ENCODE measurements at places on chromosomes 6 and 20.

DNA sequence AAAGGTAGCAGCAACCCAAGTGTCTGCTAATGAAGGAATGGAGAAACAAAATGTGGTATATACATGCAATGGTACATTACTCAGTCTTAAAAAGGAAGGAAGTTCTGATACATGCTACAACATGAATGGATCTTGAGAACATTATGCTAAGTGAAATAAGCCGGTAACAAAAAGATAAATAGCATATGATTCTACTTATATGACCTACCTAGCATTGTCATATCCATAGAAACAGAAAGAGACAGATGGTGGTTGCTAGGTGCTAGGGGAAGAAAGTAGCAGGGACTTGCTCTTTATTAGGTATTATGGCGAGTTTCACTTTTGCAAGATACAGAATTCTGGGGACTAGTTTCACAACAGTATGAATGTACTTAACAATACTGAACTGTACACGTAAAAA, 46.6 kb downstream of the UBR2 start:
- DNase-seq = no peak

- no peak for DNase-seq
Measured at GRCh38 chr6:51494342-51494741, 593.1 kb downstream of the PKHD1 start.

GRCh38 chr20:17407550-17407949, 123.6 kb downstream of the BFSP1 start:
- DNase-seq = no peak

DNA sequence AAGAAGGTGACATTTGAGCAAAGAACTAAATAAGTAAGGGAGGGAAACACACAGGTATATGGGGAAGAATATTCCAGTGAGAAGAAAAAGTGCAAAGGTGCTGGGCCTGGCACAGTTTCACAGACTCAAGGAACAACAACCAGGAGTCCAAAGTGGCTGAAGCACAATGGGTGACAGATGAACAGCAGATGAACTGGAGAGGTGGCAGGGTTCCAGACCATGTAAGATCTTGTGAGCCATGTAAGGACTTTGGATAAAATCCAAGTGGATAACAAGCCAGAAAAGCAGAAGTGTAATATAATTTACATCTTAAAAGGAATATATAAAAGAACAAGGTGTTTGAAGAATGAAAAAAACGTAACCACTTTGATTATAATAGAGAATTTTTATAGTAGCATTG, 87.9 kb downstream of the MMS22L start:
- DNase-seq = no peak

GRCh38 chr6:137800762-137801161, 66.3 kb upstream of the TNFAIP3 start:
- no peak for DNase-seq

GRCh38 chr6:148445116-148445515, 102.5 kb downstream of the SASH1 start:
- DNase-seq = no peak

DNA sequence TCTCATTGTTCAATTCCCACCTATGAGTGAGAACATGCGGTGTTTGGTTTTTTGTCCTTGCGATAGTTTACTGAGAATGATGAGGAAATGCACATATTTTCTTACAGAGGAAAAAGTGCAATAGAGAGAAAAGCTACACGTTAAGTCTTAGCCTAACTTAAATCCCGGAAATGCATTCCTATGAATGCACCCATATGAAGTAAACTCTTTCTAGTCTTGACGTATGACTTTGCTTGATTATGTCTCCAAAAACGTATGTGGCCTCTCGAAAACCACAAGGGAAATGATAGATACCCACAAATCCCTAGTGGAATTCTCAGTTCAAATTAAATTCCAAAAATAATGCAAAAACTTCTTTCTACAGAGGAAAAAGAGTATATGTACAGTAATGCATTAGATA, 90.7 kb upstream of the SASH1 start:
- no peak for DNase-seq

- DNase-seq = no peak
Measured at GRCh38 chr6:36862848-36863382, 11.7 kb downstream of the PPIL1 start.

- no peak for DNase-seq
Measured at GRCh38 chr6:11092668-11093375, 812 bp upstream of the SMIM13 start.

DNA sequence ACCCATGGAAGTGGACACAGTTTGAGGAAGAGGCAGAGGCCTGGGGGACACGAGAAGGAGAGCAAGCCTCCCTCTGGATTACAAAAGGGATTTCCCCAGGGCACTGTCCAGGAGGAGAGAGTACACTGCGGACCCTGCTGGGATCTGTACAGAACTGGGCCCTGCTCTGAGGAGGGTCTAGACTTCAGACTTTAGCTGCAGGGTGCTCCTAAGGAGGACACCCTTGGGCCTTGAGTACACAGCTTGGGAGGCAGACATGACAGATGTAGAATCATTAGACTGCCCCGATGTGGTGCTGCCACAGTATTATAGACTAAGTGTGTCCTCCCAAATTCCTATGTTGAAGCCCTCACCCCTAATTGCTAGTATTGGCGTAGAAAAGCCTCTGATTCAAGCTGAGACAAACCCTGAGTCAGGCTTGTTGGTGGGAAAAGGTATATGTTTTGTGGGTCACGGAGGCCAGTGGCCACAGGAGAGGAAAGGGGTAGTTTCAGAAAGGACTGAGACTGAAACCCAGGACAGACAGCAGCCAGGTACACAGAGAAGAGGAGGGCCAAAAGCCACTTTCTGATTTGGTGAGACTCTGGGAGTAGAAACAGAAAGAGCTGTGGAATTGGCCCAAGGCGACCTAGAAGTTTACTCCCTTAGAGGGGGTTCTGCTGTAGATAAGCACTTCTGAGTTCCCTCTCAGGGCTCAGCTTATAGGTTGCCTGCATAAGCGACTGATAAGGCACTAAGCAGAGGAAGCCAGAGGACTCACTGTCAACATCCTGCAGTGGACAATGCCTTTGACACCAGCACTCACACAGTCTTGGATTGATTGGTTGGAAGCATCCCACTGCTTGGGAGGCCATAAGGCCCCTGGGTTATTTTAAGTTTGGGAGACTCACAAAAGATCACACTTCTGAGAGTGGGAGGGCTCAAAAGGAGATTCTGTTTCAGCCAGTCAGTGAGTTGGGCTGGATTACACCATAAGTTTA, 16.5 kb upstream of the SH3BGRL2 start:
- DNase-seq = no peak

GRCh38 chr6:169847141-169847674, 95.8 kb downstream of the ERMARD start:
- no peak for DNase-seq

DNA sequence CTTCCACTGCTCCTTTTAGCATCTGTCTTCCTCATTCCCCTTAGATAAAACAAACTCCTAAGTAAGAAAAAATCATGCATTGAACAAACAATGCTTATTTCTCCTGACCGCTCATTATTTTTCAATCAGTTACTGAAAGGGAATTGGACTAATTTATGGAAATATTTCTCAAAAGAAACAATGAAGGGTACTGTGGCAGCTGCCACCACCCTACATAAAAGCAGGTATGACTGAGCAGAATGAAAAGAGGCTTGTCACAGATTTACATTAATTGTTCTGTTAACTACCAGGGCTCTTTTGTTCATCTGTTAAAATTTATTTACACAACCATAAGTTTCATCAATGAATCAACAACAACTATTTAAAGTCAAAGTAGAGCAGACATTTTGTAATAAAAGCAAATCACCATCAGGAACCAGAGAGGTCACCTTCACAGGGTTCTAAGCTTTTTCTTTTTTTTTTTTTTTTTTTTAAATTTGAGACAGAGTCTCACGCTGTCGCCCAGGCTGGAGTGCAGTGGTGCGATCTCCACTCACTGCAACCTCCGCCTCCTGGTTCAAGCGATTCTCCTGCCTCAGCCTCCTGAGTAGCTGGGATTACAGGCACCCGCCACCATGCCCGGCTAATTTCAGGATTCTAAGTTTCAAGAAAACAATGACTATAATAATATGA, 204.0 kb downstream of the PTPRK start:
- no peak for DNase-seq

DNA sequence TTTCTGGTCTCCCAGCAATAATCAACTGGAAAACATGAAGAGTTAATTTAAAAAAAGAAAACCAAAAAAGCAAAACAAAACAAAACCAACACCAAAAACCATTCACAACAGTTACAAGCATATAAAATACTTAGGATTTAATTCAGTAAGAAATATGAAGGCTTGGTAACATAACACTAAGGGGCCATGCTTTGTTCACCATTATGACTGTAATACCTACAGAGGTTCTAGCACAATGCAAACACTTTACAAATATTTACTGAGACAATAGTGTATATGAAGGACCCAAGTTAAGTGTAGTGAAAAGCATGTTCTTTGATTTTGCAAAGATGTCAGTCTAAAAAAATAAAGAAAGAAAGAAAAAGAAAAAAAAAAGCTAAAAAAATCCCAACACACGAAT, 109.8 kb upstream of the EMILIN3 start:
- no peak for DNase-seq

DNA sequence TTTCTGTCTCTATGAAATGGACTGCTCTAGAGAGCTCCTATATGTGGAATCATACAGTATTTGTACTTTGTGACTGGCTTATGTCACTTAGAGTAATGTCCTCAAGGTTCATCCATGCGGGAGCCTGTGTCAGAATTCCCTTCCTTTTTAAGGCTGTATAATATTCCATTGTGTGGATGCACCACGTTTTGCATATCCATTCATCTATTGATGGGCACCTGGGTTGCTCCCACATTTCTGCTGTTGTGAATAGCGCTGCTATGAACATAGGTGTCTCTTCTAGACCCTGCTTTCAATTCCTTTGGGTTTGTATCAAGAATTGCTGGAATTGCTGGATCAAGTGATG, 155.4 kb downstream of the BMP7 start:
- no peak for DNase-seq

DNA sequence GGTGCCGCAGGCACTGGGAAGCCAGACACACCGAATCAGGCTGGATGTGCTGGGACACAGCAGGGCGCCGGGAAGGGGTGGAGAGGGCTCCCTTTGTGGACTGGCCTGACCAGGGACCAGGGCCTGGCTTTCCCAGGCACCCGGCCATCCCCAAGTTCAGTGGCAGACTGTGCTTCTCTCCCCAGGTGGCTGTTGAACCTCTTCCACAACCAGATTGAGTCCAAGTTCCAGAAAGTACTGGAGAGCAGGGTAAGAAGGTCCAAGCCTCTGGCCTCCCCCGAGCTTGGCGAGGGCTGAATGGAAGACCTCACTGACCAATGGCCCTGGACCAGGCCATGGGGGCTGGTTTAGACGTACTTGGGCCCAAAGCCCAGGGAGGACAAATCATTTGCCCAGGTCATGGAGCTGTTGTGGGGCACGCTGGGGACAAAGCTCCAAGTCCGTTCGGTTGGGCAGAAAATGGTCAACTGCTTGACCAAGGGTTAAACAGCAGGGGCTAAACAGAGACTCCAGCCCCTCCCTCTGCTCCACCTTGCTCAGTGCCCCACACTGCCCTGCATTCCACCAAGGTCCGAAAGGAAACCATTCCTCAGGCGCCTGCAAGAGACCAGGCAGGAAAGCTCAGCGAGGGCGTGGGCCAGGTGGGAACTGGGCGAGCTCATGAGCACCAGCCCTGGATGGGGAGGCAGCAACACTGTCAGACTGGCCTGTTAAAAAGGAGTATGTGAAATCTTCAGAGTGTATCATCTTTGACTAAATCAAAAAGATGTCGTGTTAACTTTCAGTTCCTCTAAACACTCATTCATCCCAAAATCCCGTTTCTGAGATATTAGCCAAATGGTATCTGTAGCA, 9.1 kb downstream of the LBP start:
- no peak for DNase-seq

DNA sequence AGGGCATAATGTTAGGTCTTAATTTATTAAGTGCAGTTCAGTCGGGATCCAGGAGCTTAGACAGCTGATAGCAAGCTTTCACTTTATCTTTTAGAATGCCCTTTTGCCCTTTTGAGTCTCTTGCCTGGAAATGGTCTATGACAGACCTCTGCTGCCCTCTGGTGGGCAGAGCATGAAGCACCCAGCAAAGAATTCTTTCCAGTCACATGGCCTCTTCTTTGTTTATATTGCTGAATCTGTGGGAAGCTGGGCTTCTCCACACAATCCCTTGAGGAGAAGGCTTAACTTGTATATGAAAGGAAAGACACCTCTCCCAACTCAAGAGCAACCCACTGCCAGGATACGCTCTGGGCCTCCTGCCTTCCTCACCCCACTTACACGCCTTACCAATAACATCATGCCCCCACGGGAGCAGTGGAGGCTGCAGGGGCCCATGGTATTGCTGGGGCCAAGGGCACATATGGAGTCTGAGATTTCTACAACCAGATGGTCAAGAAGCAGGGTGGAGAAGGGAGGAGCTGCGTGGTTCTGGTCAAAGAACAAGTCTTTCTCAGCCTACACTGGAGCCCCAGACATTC, 20.4 kb downstream of the WFDC3 start:
- peak; percentile 88 for DNase-seq

DNA sequence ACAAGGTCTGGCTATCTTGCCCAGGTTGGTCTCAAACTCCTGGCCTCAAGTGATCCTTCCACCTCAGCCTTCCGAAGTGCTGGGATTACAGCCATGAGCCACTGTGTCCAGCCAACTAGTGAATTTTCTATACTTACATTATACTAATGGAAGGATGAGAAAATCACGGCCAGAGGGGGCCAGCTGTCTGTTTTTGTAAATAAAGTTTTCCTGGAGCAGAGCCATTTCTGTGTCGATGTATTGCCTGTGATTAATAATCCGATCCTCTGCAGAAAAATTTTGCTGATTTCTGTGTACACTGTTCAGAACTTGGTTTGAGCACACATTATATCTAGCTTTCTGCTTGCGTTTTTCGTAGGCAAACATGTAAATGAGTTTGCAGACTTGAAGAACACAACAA, 28.8 kb downstream of the PTPRT start:
- DNase-seq = no peak

GRCh38 chr6:131062241-131063027, 611 bp downstream of the EPB41L2 start:
- peak; percentile 38 for DNase-seq

DNA sequence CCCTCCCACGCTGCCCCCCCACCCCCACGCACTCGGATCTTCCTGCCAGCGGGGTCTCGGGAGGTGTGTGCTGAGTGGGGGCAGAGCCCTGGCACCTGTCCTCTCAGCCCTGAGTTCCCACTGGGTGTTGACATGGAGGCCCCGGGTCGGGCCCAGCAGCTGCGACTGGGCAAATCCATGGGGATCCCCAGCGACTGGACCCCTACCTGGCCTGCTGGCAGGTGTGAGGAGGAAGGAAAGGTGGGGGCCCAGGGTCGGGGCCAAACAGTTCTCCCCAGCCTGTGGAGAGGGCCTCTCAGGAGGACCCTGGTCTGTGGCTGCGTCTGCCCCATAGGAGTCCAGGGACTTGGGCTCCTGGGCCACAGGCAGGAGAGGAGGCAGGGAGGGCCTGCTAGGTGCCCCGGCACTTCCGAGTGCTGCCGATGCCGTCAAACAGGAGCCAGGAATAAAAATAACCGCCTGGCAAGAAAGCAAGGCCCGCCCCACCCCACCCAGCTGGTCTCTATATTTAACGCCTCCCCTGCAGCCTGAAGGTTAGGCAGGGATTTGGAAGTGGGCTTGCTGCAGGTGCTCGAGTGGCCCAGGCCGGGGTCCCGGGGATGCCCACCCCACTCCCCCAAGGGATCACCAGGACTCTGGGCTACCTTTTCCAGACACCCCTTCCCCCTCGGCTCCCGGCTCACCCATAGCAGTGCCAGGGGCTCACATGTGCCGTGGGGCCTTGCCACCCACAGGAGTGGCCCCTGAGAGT, 1.4 kb upstream of the EEF1A2 start:
- no peak for DNase-seq

Data from stimulated activated CD8-positive, alpha-beta memory T cell treated with anti-CD3 and anti-CD28 coated beads, Interleukin-4, amount 100 ng/mL, for 48 hours (primary cell).